ENCODE measurements at places on chromosomes 3 and 15. TPM values are rescaled to one million over a fixed set of nuclear protein-coding genes. Genes with fewer than 3 reads are reported as not detected.

The CYP8B1 gene
- not detected for total RNA-seq

The STARD9 gene
- total RNA-seq, result 12.0 TPM

The HGD gene
- total RNA-seq, result not detected

The FBXL2 gene
- total RNA-seq, result 2.5 TPM

The ARGFX gene
- not detected for total RNA-seq

The ELL3 gene
- total RNA-seq, result 1.6 TPM

The SETMAR gene
- total RNA-seq, result 13.1 TPM

The CCNDBP1 gene
- 55.6 TPM for total RNA-seq

The ARNT2 gene
- 7.2 TPM for total RNA-seq

The PRR20G gene
- total RNA-seq, result not detected

The UCN2 gene
- not detected for total RNA-seq

The NEK10 gene
- total RNA-seq, result 9.5 TPM

- peak; percentile 40 for DNase-seq
Measured at GRCh38 chr3:84547971-84548970, 410.5 kb upstream of the CADM2 start.

DNA sequence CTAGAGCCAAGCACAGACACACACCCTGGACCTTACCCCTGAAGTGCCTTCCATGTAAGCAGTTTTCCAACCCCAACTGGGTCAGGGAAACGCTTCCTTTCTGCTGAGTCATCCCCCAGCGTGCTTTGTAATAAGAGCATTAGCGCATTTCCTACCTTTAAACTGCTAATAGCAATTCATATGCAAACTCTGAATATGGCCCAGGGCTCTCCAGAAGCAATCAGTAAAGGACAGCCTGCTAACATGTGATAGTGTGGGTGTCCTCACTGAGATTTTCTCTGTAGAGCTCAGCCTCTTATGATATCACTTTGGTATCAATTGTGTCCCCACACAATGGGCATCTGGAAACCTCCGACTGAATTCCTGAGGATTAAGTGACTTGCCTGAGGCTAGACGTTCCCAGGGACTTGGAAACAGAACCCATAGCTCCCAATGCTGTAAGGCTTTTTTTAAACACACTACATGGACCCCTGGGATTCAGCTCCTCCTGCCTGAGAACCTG is 5.6 kb downstream of the GABRB3 start:
- no peak for DNase-seq

GRCh38 chr3:29297998-29298397 is 17.1 kb downstream of the RBMS3 start:
- no peak for DNase-seq

GRCh38 chr15:40489274-40490175 is 18.7 kb downstream of the CHST14 start:
- DNase-seq, result no peak

- DNase-seq, result no peak
Measured at GRCh38 chr3:134883697-134884385, 88.8 kb downstream of the EPHB1 start.

- no peak for DNase-seq
Measured at GRCh38 chr3:143242101-143242500, 122.5 kb downstream of the CHST2 start.

DNA sequence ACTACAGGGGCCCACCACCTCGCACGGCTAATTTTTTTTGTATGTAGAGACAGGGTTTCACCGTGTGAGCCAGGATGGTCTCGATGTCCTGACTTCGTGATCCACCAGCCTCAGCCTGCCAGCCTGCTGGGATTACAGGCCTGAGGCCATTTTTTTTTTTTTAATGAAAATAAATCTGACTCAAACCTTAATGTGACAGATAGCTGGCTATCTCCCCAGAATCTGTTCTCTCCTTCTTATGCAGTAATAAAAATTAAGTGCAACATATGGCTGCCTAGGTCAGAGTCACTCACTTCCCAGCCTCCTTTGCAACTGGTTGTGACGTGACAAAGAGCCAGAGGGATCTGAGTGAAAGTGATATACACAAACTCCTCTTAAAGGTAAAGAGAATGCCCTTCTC is 53.0 kb downstream of the ZNF148 start:
- DNase-seq, result peak; percentile 13

GRCh38 chr15:82830427-82831173 is 21.2 kb downstream of the WHAMM start:
- no peak for DNase-seq

DNA sequence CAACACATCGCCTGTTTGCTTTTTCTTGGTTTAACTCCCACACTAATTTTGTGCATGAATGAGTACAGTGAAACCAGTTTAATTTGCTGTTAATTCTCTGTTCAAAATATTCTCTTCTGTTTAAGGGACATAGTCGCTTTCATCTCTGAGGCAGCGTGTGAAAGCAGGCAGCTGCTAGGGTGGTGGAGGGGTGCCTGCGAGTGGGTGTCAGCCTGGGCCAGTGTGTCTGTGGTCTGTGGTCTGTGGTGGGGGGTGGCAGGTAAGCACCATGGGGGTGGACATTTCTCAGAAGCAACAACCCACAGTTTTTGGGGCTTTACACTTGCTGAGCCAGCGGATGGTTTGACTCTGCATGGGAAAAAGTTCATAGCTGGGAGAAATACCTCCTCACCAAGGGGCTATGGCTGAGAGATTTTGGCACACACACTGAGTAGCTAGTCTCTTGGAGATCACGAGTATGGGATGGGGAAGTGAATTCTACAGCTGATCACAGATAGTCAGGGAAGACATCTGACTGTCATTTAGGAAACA is 109.2 kb downstream of the EPHB1 start:
- DNase-seq, result no peak

- peak; percentile 96 for DNase-seq
Measured at GRCh38 chr15:89776274-89777072, at the start of gene MESP2. MESP2 (plus strand) TSS chr15:89776332; CDS start chr15:89776358, 26 bp downstream.

DNA sequence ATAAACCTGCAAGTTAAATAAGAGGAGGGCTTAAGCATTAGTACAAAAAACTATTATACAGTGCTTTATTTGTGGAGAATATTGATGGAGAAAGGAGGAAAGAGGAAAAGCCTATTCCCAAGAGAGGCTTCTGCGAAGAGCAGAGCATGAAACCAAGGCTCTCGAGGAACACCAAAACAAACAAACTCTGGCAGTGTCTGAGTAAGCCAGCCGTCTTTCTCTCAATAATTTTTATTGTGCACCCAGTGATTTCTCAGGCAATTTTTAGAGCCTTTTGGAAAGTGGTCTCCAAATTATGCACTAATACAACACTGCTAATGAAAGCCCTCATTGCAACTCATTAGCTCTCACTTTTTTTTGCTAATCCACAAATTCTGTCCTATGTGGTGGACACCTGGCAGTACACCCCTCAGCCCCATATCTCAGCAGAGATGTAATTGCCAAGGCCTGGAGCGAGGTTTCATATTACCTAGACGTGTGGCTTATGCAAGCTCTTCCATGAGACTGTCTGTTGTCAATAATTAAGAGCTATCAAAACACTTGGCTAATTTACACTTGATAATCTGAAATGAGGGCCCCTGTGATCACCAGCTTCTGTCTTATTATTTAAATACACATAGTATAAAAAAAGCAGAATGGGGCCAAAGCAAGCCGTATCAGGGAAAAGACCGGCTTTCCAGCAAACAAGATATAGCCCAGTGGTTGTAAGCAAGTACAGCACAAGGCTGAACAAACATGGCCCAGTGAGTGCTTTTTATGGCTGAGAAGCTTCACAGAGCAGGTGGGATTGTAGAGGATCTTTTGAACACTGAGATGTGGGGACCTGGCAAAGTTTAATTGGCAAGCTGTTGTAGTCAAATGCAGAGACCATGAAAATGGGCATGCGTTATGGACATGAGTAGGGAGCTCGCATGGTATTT is 216.9 kb downstream of the ROBO2 start:
- no peak for DNase-seq

DNA sequence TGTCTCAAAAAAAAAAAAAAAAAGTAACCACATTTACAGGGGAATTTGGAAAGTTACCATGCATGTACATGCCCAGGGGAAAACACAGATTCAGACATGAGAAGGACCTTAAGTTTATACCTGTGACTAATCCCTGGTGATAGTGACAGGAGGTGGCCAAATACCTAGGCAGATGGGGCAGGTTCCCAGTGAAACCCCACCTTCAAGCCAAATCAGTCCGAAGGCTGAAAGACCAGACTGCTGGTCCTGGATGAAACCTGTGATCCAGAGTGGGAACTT is 15.8 kb downstream of the SPCS1 start:
- no peak for DNase-seq

DNA sequence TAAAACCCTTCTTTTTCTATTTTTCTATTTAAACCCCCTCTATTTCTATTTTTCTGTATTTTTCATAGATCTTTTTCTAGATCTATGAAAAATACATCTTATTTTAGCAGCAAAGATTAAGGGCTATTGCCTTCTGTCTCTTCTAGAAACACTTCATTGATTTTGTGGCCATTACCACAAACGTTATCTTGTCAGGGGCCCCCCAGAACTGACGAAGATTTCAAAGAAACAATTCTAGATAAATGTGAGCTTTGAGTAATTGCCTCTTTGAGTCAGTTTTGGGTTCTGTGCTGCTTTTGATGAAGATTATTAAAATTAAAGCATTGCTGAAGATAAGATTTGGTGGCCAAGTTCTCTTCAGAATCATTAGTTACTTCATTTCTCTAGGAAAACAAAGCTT is 279.6 kb upstream of the PEX5L start:
- no peak for DNase-seq

DNA sequence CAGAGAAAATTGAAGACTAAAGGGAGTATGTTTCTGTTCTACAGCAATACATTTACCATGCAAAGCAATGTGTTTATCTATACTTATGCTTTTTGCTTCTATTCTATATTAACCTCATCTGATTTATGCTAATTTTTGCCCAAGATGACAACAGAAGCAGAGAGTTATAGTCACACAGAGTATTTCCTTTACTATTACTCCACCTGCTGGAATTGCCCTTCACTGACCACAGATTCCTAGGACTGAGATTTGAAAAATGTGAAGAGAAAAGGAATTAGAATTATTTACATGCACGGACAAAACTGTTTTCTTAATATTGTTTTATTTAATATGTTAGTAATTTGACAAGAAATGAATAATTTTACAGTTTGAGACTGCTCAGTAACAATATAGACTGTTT is 745.6 kb downstream of the VGLL3 start:
- DNase-seq, result no peak

GRCh38 chr3:81199587-81199986 is 561.9 kb downstream of the GBE1 start:
- DNase-seq, result no peak

DNA sequence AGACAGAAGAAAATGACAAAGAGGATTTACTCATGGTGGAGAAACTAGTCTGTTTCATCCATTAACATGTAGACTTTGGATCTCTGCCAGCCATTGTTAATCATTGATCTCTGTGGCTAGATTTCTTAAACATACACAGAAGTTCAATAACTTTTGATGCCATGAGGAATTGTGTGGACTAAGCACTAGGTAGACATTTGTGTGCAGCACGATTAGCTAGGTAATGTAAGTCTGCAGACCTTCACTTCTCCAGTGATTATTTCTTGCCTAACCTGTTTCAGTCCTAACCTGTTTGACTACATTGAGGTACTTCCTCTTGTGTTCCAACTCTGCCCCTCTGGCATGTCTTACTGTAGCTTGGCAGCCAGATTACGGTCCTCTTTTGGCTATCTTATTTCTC is 928.5 kb upstream of the ROBO1 start:
- DNase-seq, result no peak

DNA sequence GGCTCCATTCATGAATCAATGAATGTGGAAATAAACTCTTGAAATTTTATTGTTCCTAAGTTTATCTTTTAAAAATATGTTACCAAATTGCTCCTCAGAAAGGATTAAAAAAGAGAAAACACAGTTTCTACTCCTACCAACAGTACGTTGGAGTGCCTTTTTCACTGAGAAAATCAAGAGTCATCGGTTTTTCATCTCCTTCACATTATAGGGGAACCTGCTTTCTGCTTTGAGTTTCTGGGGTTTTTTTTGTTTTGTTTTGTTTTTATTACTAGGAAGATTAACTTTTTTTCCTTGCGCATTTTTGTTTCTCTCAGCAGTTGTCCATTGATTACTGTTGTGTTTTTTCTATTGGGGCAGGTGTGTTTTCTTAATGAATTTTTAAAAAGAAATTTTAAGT is 3.5 kb downstream of the ARL13B start:
- no peak for DNase-seq

GRCh38 chr3:19540464-19540863 is 392.2 kb downstream of the KCNH8 start:
- DNase-seq, result no peak

DNA sequence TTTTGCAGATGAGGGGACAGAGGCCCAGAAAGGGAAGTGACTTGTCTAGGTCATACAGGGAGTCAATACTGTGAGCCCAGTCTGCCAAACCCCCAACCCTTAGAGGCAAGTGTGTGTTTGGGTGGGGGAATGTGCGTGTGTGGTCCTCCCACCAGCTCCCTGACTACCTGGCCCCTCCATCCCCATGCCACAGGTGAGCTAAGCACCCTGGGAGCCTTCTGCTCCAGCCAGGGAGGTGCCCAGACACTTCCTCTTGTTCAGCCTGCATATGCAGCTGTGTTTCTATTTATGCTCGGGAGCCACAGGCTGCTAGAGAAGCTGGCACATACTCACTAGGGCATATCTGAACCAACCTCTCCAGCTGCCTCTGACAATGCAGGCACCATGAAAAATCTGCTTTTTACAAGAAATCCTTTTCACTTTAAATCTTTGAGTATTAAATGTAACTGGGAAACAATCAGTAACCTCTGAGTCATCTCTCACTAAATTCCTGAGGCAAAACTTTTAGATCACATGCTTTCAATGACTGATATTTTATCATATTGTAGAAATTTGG is 20.7 kb downstream of the TBC1D2B start:
- no peak for DNase-seq

DNA sequence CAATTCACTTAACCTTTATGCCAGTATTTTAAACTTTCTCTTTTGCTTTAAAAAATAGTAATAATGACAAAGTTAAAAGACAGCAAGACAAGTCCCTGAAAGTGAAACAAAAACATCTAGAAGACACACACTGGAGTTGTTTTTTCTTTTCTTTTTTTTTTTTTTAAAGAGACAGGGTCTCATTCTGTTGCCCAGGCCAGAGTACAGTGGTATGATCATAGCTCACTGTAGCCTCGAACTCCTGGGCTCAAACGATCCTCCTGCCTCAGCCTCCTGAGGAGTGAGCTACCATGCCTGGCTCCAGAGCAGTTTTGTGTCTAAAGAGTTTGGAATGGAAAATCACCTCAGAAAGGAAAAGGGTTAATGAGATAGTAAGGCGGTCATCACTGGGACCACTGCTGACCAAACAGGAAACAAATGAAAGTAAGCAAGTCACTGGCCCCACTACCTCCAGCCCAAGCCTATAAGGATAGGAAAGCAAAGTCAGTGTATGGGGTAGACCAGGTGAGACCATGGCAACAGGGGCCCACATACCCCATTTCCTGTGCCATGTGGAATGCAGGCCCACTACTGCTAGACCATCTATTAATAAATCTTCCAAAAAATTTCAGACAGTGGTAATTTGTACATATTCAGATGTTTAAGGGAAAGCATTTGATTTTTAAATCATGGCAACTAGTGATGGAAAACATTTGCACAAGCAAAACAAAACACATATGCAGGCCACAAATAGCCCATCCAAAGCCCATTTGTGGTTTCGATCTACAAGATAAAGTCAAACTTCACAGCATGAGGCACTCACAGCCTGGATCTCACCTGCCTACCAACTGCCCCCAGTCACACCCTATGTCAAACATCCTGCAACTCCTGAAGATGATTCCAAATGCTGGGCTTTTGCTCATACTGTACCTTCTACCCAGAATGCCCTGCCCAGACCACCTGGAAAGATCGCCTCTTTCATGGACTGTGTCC is 62.6 kb downstream of the OSBPL10 start:
- DNase-seq, result no peak

Measured in right cardiac atrium (tissue), 5 donors.